ENCODE measurements at places on chromosomes 5 and 9. TPM values are rescaled to one million over a fixed set of nuclear protein-coding genes. Genes with fewer than 3 reads are reported as not detected.

The SHOC1 gene
- not detected for total RNA-seq

The CSNK1G3 gene
- 39.5 TPM for total RNA-seq

The PIP5K1B gene
- total RNA-seq, result 2.3 TPM

The SPINK4 gene
- total RNA-seq, result not detected

The LCNL1 gene
- total RNA-seq, result not detected

The ZNF883 gene
- total RNA-seq, result 0.99 TPM

The SLC25A2 gene
- total RNA-seq, result 0.19 TPM

The CTSV gene
- total RNA-seq, result 0.08 TPM

The SKP2 gene
- total RNA-seq, result 64.9 TPM

The TAF11L8 gene
- total RNA-seq, result not detected

The CCL27 gene
- total RNA-seq, result 0.29 TPM

The F2RL1 gene
- 2.8 TPM for total RNA-seq

The MTAP gene
- total RNA-seq, result 108 TPM

The CATSPER3 gene
- 0.17 TPM for total RNA-seq

The PCDHA10 gene
- total RNA-seq, result not detected

The PCDH12 gene
- 0.76 TPM for total RNA-seq

The QRFP gene
- total RNA-seq, result not detected

The CDH9 gene
- not detected for total RNA-seq

The C9orf153 gene
- not detected for total RNA-seq

The CMYA5 gene
- total RNA-seq, result 0.19 TPM

The RELL2 gene
- 35.2 TPM for total RNA-seq

The LVRN gene
- total RNA-seq, result not detected

The LEAP2 gene
- total RNA-seq, result 3.5 TPM

The EFCAB9 gene
- total RNA-seq, result not detected

The GRIA1 gene
- not detected for total RNA-seq

The SLC34A3 gene
- not detected for total RNA-seq

The C5orf46 gene
- not detected for total RNA-seq

The SET gene
- 929 TPM for total RNA-seq

The CCL28 gene
- 10.7 TPM for total RNA-seq

The FAM200C gene
- total RNA-seq, result 1.2 TPM

The STPG3 gene
- not detected for total RNA-seq

The THBS4 gene
- total RNA-seq, result 1.8 TPM

The AGXT2 gene
- not detected for total RNA-seq

The ACTBL2 gene
- not detected for total RNA-seq

The IRX2 gene
- not detected for total RNA-seq

Measured in activated CD8-positive, alpha-beta memory T cell treated with anti-CD3 and anti-CD28 coated beads for 36 hours (primary cell).